ENCODE measurements at places on chromosomes 3 and 15. TPM values are rescaled to one million over a fixed set of nuclear protein-coding genes. Genes with fewer than 3 reads are reported as not detected.

CA12 gene
- total RNA-seq = 7.7 TPM

VILL gene
- total RNA-seq = 2.8 TPM

COL6A5 gene
- not detected for total RNA-seq

PLCL2 gene
- 63.0 TPM for total RNA-seq

DNA sequence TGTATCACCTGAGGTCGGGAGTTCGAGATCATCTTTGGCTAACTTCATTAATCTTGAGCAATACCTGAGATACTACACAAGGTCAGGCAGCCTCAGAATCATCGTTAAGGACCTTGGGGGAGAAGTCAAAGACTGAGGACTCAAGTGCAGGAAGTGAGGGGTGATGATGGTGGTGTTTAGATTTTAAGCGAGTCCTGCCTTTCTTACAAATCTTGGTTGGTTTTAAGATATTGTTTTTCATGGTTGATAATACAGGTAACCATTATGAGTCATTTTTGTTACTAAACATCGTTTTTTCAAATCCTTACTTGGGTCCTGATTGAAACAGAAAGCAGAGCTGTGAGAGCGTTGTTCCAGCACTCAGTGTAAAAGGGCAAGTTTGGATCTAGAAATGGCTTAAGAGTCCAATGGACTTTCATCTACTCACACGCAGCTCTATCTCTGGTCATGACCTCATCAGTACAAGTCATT lies 4.1 kb downstream of the RASGRP1 start:
- no peak overlapping the region for H3K27ac ChIP-seq
- no peak overlapping the region for H3K4me3 ChIP-seq
- H3K4me1 ChIP-seq = no peaks in the 10 kb centered on the region

DNA sequence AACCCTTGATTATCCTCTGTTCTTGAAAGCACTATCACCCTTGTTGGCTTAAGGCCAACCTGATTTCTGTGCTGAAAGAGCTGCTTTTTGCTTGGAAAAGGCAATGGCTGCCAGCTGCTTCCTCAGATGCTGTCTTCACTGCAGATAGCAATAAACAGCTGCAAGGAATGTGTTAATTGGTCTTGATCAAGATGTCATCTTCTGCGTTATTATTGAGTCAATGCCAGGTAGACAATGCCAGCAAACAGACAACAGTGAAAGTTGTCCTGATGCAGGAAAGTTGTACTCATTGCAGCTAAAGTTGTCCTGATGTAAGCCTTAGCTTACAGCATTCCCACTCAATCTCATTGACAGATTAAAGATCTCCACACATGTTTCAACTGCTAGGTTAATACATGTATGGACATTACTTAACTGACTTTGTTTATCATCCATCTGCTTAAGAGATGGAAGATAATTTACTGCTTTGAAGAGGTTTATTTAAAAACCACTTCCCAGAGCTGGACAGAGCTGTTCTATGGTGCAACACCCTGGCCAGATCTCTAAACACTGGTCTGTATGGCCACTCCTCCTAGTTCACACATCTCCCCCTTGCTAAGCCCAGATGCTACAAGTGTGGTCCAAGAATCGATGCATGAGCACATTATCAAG lies 251.0 kb upstream of the MCTP2 start:
- H3K27me3 ChIP-seq = no peaks in the 10 kb centered on the region
- H3K4me1 ChIP-seq = no peaks in the 10 kb centered on the region
- no peak overlapping the region for H3K4me3 ChIP-seq
- no peaks in the 10 kb centered on the region for H3K36me3 ChIP-seq

TLR9 gene
- 0.14 TPM for total RNA-seq

ZNF662 gene
- 25.5 TPM for total RNA-seq

- peaks cover 6% of the 10 kb centered on the region for H3K4me1 ChIP-seq
- no peaks in the 10 kb centered on the region for H3K27me3 ChIP-seq
- no peaks in the 10 kb centered on the region for H3K36me3 ChIP-seq
- peak overlapping the region; percentile 77 for H3K27ac ChIP-seq
- H3K4me3 ChIP-seq = no peak overlapping the region
These were observed 126.1 kb downstream of the LRRK1 start for GRCh38 chr15:101045236-101045646.

- no peaks in the 10 kb centered on the region for H3K27me3 ChIP-seq
- DNase-seq = no peak
- H3K4me3 ChIP-seq = no peak overlapping the region
- peaks cover 15% of the 10 kb centered on the region for H3K4me1 ChIP-seq
- peak overlapping the region; percentile 63 for H3K27ac ChIP-seq
These were observed 22.7 kb upstream of the TRAK1 start for GRCh38 chr3:42068303-42069088.

CCR8 gene
- not detected for total RNA-seq

GRCh38 chr3:37031096-37031682 lies 37.9 kb downstream of the MLH1 start:
- no peak overlapping the region for H3K4me3 ChIP-seq
- DNase-seq = peak; percentile 63
- H3K4me1 ChIP-seq = no peaks in the 10 kb centered on the region
- no peaks in the 10 kb centered on the region for H3K27me3 ChIP-seq
- no peaks in the 10 kb centered on the region for H3K36me3 ChIP-seq

DNA sequence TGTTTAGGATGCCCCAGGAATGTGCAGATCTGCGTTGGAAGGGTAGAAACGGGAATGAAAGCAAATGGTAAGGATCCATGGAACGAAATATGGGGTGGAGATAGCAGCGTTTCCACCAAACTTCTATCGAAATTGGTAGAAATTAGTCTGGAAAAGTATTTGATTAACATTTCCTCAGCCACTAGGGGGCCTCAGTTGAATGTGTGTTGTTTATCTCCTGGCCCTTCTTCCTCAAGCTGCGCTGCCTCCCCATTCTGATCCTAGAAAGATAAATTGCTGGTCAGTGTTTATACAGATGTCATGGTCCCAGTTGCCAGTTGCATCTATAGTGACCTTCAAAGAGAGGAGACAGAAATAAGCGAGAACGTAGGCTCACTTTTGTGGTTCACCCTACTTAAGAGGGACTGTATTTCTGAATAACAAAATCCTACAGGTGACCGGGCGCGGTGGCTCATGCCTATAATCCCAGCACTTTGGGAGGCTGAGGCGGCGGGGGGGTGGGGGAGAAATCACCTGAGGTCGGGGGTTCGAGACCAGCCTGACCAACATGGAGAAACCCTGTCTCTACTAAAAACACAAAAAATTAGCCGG lies 457.1 kb downstream of the SQOR start:
- H3K27me3 ChIP-seq = no peaks in the 10 kb centered on the region
- H3K4me3 ChIP-seq = no peak overlapping the region
- no peak overlapping the region for H3K27ac ChIP-seq
- H3K36me3 ChIP-seq = no peaks in the 10 kb centered on the region

- no peaks in the 10 kb centered on the region for H3K27me3 ChIP-seq
- peak overlapping the region; percentile 57 for H3K27ac ChIP-seq
- peak; percentile 74 for DNase-seq
- no peaks in the 10 kb centered on the region for H3K36me3 ChIP-seq
These were observed 40.6 kb upstream of the ADCY5 start for GRCh38 chr3:123489400-123490004.

- H3K27me3 ChIP-seq = no peaks in the 10 kb centered on the region
- H3K4me3 ChIP-seq = no peak overlapping the region
- no peaks in the 10 kb centered on the region for H3K36me3 ChIP-seq
- DNase-seq = no peak
- H3K27ac ChIP-seq = no peak overlapping the region
- H3K4me1 ChIP-seq = no peaks in the 10 kb centered on the region
These were observed 629.1 kb downstream of the MECOM start for GRCh38 chr3:169034401-169034800.

CACNA2D3 gene
- 2.4 TPM for total RNA-seq

GRCh38 chr15:94110476-94111130 lies 120.8 kb upstream of the MCTP2 start:
- no peaks in the 10 kb centered on the region for H3K4me1 ChIP-seq
- H3K36me3 ChIP-seq = no peaks in the 10 kb centered on the region
- H3K27ac ChIP-seq = no peak overlapping the region
- no peak for DNase-seq

- no peak for DNase-seq
- H3K4me3 ChIP-seq = no peak overlapping the region
- no peaks in the 10 kb centered on the region for H3K4me1 ChIP-seq
- H3K27ac ChIP-seq = no peak overlapping the region
- H3K27me3 ChIP-seq = no peaks in the 10 kb centered on the region
These were observed 263.2 kb downstream of the CNTN3 start for GRCh38 chr3:74351213-74351612.

DNA sequence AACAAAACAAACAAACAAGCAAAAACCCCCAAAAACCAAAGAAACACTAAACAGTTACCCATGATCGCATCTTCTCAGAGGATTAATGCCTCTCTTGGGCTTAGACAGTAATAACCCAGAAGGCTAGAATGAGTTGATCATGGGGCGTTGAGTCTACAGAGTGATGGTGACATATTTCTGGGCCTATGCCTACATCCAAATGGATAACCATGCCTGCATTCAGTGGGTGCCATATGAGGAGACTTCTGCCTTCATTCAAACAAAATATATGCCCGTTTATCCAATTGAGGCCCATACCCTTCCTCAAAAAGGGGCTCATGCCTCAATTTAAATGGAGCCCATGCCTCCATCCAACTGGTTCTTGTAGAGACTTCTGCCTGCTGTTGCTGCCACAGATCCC lies 284.0 kb downstream of the EPHB1 start:
- no peaks in the 10 kb centered on the region for H3K4me1 ChIP-seq
- no peaks in the 10 kb centered on the region for H3K36me3 ChIP-seq
- no peak for DNase-seq
- no peak overlapping the region for H3K4me3 ChIP-seq
- no peaks in the 10 kb centered on the region for H3K27me3 ChIP-seq
- no peak overlapping the region for H3K27ac ChIP-seq

DNA sequence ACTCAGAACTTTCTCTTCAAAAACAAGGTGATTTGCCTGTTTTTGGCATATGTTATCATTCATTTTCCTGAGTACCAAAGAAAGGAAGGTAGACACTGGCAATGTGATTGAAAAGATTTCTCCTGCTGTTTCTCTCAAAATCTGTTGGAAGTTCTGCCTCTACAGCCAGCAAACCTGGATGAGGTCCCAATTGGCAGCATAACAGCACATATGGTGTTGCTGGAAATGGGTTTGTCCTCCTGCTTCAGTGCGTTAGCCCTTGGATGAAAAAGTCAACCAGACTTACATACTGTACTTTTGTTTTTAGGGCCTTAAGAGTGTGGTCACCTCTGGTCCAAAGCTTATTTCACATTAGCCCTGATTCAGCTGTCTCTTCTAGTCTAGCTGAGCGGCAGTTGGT lies 237.6 kb upstream of the MME start:
- no peak overlapping the region for H3K4me3 ChIP-seq
- no peaks in the 10 kb centered on the region for H3K27me3 ChIP-seq
- no peak overlapping the region for H3K27ac ChIP-seq
- no peak for DNase-seq
- no peaks in the 10 kb centered on the region for H3K36me3 ChIP-seq

DNA sequence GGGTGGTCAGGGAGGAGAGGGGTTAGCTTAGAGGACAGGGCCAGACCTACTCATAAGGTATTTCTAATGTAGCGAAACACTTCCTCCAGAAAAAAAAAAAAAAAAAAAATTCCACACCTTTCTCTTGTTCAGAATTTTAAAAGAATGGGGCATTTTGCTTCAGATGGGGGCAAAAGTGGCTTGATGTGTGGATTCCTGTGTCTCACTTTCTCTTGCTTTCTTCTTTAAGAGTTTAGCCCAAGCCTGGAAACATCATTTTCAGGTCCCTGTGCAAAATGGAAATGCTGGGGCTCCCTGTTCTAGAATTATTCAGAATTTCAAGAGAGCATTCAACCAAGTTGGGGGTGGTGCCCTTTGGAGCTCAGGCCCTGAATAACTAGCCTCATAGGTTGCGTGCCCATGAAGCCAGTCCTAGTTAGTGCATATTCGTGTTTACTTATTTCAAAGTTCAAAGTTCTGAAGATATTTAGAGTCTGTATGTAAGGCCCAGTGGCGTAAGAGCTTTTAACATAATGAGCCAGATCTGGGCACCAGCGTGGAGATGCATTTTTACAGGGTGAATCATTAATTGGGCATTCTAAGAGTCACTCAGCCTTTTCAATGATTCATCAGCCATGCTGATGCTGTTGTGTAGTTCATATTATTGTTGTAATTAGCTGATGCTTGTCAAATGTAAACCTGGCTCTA lies 104.5 kb downstream of the RPLP1 start:
- no peak overlapping the region for H3K4me3 ChIP-seq
- no peaks in the 10 kb centered on the region for H3K27me3 ChIP-seq
- no peak overlapping the region for H3K27ac ChIP-seq
- DNase-seq = no peak
- no peaks in the 10 kb centered on the region for H3K36me3 ChIP-seq

- no peak overlapping the region for H3K4me3 ChIP-seq
These were observed 193.4 kb downstream of the SUCLG2 start for GRCh38 chr3:67460841-67461510.

SNX1 gene
- 115 TPM for total RNA-seq

DNA sequence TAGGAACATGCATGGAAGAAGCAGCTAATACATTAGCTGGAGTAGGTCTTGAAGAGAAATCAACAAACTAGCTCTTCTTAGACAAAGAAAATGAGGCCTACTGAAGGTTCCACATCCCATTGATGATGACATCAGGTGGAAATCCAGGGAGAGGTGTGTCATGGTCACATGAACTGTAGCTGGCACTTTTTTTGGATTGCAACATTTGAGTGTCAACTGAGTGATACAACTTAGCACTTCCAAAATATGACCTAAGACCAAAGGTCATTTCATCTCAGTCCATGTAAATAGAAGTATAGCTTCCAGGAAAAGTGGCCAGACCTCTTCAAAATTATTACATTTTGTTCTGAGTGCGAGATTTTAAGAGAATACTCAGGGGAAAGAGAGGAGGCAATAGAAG lies 117.2 kb upstream of the MEIS2 start:
- DNase-seq = no peak
- H3K36me3 ChIP-seq = no peaks in the 10 kb centered on the region
- no peaks in the 10 kb centered on the region for H3K4me1 ChIP-seq
- no peaks in the 10 kb centered on the region for H3K27me3 ChIP-seq

AADACL2 gene
- not detected for total RNA-seq

GRCh38 chr15:78347586-78348543 lies 7.7 kb downstream of the CRABP1 start:
- no peaks in the 10 kb centered on the region for H3K27me3 ChIP-seq
- no peak overlapping the region for H3K27ac ChIP-seq
- no peak for DNase-seq
- H3K4me3 ChIP-seq = no peak overlapping the region

DNA sequence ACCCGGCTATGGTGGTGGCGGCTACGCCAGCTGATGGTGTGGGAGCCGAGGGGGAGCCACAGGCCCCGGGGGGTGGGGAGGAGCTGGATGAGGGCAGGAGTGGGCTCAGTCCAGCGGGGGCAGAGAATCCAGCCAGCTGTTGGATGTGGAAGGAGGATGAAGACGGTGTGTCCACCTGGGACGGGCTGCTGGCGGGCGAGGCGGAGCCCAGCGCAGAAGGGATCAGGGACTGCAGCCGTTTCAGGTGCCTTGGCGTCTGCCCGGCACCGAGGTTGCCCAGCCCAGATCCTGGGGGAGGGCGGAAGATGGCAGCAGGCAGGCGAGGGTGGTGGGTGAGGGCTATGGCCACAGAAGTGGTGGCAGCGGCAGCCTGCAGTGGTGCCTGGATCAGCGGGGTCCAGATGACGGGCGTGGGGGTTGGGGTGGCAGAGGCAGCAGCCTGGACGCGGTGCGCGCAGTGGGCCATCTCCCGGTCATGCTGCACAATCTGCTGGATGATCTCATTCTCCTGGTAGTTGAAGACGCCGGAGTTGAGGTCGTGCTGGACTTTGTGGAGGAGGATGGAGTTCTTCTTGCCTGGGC lies 45.3 kb downstream of the HCN4 start:
- H3K36me3 ChIP-seq = no peaks in the 10 kb centered on the region
- no peak overlapping the region for H3K4me3 ChIP-seq
- no peaks in the 10 kb centered on the region for H3K27me3 ChIP-seq
